ENCODE measurements at places on chromosomes 2 and 18.
A peak's percentile ranks its signal among the peaks of the same experiment; 100 is the strongest.

GRCh38 chr18:3651266-3651665 is 201.3 kb downstream of the TGIF1 start:
- DNase-seq: no peak

GRCh38 chr2:147031897-147032296 is 812.9 kb upstream of the ACVR2A start:
- DNase-seq: no peak

DNA sequence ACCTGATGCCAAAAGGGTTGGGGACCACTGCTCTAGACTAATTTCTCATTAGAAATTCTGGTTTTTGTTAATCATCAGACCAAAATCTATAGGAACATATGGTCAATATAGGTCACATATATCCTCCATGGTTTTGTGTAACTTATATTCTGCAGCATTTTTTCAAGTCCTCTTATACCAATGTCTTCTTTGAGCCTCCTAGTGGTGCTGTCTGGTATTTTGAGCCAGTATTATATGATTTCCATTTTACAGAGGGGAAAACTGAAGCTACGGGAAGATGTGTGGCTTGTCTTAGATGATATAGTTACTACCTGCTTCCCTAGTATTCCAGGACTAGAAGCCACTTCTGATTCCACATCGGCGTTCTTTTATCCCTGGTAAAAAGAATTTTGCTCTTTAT is 13.8 kb downstream of the MAPK4 start:
- DNase-seq: no peak

GRCh38 chr18:59876310-59876626 is 23.5 kb upstream of the PMAIP1 start:
- no peak for DNase-seq

- DNase-seq: peak; percentile 22
These were observed 251.5 kb downstream of the GPD2 start for GRCh38 chr2:156687715-156688114.

GRCh38 chr2:134287323-134287722 is 33.5 kb downstream of the MGAT5 start:
- no peak for DNase-seq

Data from RWPE1 (cell line).